Thymus (tissue), 14 donors: ENCODE measurements at places on chromosomes 12 and 14.

DNA sequence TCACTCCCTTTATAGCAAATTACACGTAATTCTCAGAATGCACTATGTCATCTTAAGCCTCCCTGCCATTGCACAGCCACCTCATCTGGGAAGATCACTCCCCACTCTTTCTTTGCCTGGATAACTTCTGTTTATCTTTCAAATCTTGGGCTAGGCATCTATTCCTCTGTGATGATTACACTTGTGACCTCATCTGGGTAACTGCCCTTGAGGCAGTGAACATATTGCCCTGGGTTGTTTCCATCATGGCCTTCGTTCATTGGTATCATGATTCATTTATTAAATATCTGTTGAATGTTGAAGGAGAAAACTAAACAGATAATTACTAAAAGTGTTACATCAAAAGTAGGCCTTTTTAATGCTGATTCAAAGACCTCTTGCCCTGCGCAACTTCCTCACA lies 26.2 kb upstream of the PDE3A start:
- no peak for DNase-seq

GRCh38 chr14:104985675-104986486 lies at the start of gene CLBA1:
CLBA1 (plus strand) TSS chr14:104985788; CDS start chr14:104986432, 644 bp downstream.
- DNase-seq = peak; percentile 84

GRCh38 chr12:69648476-69648875 lies 37.8 kb upstream of the LRRC10 start:
- DNase-seq = no peak

- no peak for DNase-seq
These were observed 16.8 kb downstream of the WNT5B start for GRCh38 chr12:1645819-1646218.

- DNase-seq = no peak
These were observed 102.9 kb downstream of the RPS29 start for GRCh38 chr14:49483268-49483667.

GRCh38 chr14:50967790-50968189 lies 23.5 kb upstream of the PYGL start:
- no peak for DNase-seq

DNA sequence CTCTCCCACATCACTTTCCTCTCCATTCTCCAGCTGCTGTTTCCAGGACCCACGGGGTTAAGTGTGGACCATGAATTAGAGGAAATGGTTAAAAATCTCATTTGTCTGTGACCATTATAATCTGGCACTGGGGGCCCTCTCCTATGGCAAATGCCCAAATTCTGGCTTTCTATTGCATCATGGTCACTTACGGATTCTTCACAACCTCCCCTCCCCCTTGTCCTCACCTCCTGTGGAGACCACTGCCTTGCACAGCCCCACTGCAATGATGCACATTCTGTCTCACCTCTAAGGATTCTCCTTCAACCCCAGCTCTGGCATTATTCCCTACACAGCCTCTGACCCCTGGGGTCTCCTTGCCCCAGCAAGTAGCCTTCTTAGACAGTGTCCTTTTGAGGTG lies 18.9 kb downstream of the BCAT1 start:
- DNase-seq = no peak

GRCh38 chr12:99435095-99435791 lies 212.3 kb upstream of the GARIN6 start:
- DNase-seq = no peak

- no peak for DNase-seq
These were observed 374.4 kb downstream of the DPF3 start for GRCh38 chr14:72519543-72519942.

DNA sequence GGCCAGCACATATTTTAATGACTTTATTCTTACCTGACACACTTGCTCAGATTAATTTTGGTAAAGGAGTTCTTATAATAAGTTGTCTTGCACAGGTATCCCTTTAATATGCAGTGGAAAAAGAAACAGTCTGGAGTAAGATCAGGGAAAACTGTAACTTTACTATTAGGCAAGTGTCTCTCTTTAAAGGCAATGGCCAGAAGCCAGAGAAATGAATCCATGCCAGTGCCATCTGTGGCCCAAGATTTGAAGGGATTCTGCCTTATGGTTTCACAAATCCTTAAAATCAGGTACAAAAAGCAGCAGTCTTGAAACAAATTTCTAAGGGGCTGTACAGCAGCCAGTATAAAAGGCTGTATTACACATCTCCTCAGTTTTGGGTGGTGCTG lies 22.4 kb downstream of the NFYB start:
- DNase-seq = no peak

GRCh38 chr12:122844366-122844971 lies 9.2 kb downstream of the HIP1R start:
- no peak for DNase-seq

- DNase-seq = no peak
These were observed 126.8 kb upstream of the NCOR2 start for GRCh38 chr12:124694250-124694649.

DNA sequence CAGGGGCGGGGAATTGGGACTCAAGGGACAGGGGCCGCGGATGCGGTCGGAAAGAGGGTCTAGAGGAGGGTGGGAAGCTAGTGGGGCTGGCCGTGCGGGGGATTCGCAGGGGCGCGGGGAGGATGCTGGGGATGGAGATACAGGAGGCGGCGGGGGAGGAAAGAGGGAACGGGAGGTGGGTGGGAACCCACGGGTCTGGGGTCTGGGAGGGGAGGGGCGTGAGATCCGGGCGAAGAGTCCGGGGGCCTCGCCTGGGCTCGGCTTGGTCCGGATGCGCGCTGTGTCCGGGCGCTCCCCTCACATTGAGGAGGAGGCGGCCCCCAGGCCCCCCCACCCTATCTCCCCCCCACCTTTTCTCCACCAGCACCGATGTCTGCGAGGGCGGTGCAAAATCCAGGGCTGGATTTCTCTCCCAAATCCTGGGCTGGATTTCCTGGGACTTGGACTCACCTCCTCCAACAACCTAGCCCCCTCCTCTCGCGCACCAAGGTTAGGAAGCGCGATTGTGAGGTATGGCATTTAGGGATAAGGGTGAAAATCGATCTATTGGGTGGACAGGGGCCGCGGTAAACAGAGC lies at the start of gene AGAP2:
TSS of gene AGAP2 (minus strand) at position 82 of the 577 bp plus-strand sequence. CDS start 496 bp downstream, outside the sequence.
- no peak for DNase-seq

DNA sequence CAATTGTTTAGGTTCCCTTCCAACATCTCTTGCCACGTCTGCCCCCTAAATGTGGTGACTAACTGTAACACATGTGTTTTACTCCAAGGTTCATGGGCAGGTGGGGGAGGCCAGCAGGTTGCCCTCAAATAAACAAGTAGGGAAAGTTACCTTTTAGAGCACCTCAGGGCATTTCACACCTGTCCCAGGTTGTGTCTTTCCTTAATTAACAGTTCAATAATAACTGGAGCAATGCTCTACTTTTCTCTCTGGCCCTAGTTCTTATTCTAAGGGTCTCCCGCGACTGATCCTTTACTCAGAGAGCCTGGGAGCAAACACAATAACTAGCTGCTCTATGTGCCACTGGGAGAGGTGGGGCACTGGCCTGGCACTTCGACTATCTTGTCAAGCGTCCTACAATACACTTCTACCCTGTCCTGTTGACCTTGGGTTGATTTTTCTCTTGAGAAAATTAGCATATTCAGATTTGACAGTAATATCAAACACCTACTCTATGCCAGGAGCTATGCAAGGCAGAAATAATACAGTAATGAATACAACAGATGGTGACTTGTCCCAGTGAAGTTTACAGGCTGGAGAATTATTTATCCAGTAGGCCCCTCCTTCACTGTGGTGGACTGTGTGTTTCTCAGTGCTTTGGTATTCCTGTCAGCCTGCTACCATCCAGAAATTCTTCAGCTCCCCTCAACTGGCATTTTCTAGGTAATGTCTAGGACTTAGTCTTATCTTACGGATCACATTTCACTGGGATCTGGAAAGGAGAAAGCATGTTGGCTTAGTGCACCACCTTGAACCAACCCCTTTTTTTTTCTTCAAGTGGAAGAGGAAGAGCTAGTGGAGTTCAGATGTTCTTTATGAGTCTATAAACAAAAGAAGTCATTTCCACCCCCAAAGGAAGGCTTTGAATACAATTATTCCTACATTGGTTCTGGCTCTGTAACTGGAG lies 202.6 kb downstream of the CRADD start:
- no peak for DNase-seq
